ENCODE measurements at places on chromosomes 2 and 18. TPM values are rescaled to one million over a fixed set of nuclear protein-coding genes. Genes with fewer than 3 reads are reported as not detected.

Gene VIL1
- total RNA-seq, result 488 TPM

Gene ST8SIA5
- 0.59 TPM for total RNA-seq

Gene G6PC2
- 0.31 TPM for total RNA-seq

Gene GALNT14
- 0.31 TPM for total RNA-seq

Gene GPR39
- 22.3 TPM for total RNA-seq

Gene ABCG8
- 0.67 TPM for total RNA-seq

Gene CNDP1
- total RNA-seq, result not detected

Gene SCN2A
- not detected for total RNA-seq

Gene ZNF521
- total RNA-seq, result 6.9 TPM

Gene DYNAP
- not detected for total RNA-seq

Gene NT5DC4
- total RNA-seq, result not detected

Gene TMSB10
- total RNA-seq, result 2,331 TPM

Gene ITGA4
- 12.0 TPM for total RNA-seq

DNA sequence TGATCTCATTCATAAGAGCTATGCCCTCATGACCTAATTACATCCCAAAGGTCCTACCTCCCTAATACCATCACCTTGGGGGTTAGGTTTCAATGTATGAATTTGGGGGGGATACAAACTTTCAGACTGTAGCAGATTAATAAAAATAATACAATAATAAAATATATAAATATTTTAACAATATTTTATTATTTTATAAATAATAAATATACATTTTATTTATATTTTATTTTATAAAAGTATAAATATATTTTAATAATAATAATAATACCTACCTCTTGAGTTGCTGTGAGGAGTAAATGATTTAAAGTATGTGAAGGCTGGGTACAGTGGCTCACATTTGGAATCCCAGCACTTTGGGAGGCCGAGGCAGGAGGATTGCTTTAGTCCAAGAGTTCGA lies 8.1 kb upstream of the SLC16A14 start:
- DNase-seq, result no peak

GRCh38 chr18:21629089-21629832 lies 17.1 kb downstream of the SNRPD1 start:
- DNase-seq, result no peak

- no peak for DNase-seq
Measured at GRCh38 chr2:136135921-136136906, 18.3 kb upstream of the CXCR4 start.

GRCh38 chr18:55534547-55534946 lies 53.4 kb downstream of the TCF4 start:
- DNase-seq, result no peak

GRCh38 chr2:169525434-169525833 lies 15.9 kb downstream of the KLHL41 start:
- no peak for DNase-seq

DNA sequence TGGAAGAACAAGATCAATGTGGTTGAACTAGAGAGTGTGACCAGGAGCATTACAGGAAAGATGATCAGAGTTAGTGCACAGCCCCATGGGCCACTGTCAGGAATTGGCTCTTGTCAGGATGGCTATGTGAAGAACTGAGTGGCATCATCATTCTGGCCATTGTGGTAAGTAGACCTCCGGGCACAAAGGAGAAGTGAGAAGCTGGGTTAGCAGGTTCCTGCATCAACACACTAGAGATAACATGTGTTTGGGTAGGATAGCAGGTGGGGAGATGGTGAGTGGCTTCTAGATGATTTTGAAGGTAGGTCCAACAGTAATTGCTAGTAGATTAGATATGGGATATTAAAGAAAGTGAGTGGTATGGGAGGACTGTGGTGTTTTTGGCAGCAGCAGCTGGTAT lies 408.2 kb downstream of the TSN start:
- DNase-seq, result no peak

DNA sequence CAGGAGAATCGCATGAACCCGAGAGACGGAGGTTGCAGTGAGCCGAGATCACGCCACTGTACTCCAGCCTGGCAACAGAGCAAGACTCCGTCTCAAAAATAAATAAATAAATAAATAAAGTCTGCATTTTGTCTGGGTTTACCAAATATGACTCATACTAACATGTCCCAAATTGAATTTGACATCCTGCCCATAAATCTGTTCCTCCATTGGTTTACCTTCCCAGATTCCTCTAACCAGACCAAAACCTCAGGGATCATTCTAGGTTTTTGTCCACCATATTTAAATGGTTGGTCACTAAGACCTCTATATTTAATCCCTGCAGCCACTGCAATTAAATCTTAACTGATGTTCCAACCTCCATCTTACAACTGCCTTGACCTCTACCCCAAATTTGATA lies 150.9 kb downstream of the ATAD2B start:
- DNase-seq, result no peak

GRCh38 chr2:123953846-123954245 lies 71.2 kb upstream of the CNTNAP5 start:
- no peak for DNase-seq

DNA sequence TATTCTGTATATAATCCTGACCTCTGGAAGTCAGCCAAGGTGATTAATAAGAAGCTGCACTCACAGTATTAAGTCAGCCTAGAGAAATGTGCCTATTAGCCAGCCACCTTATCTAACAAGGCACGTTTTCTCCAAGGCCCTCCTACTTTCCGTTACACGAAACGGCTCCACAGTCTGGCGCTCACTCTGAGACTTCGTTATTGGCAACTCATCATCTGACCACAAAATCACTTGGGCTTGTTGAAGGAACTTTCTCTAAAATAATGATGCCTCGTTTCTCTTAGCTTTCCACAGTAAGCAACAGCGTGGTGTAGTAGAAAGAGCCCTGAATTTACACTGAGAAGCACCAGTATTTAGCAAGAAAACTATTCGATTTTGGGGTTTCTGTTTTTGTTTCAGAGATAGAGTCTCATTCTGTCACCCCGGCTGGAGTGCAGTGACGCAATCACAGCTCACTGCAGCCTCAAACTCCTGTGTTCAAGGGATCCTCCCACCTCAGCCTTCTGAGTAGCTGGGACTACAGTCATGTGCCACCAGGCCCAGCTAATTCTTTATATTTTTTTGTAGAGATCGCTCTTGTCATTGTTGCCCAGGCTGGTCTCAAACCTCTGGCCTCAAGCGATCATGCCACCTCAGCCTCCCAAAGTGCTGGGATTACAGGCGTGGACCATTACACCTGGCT lies 53.6 kb upstream of the SLC14A1 start:
- no peak for DNase-seq

DNA sequence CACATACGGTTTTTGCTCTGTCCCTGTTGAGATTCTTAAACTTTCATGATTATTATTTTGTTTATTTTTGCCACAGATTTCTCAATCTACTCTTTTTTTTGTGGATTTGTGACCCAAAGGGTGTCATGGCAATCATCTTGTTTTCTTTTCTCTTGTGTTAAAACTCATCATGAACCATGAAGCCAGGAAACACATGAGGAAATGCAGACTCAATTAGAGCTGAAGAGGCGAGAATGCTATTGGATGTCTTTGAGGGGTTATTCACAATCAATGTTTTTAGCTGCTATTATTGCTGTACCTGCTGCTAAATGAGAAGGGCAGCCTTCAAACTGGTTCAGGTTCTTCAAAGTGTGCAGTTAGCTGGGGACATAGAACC lies 99.5 kb upstream of the MMADHC start:
- no peak for DNase-seq

DNA sequence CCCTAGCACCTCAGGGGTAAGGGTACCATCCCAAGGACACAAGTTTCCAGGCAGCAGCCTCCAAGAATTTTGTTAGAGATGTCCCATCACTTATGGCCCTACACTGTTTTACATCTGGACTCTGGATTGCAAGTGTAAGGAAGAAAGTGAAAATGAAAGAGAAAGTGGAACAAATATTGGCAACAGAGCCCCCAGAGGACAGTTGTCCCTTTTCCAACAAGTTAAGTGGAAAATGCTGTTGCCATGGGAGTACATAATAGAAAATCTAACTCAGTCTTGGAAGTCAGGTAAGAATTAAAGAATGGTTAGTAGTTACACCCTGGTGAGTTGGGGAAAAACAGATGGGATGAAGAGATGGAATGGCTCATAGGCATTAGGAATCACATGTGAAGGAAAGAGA lies 50.6 kb downstream of the TTC21B start:
- DNase-seq, result no peak

DNA sequence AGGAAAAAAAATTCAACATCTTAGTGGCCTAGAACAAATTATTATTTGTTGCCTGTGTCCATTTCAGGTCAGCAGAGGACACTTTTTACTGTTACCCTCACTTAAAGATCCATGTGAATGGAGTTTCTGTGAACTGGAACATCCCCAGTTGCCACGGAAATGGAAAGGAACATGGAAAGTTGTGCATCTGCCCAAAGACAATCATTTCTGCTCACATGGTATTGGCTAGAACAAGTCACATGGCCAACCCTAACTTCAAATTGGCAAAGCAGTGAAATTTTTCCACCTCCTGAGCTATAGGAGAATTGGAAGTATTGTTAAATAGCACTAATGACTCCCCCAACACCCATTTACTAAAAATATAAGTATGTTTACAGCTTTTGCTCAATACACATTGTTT lies 71.2 kb upstream of the CCBE1 start:
- no peak for DNase-seq

- DNase-seq, result no peak
Measured at GRCh38 chr2:122639711-122640110, 884.3 kb downstream of the TSN start.

GRCh38 chr2:215898363-215898762 lies 115.0 kb downstream of the MREG start:
- DNase-seq, result no peak

GRCh38 chr2:9552219-9553178 lies 3.1 kb downstream of the ADAM17 start:
- DNase-seq, result no peak

- no peak for DNase-seq
Measured at GRCh38 chr2:12091201-12091806, 344.9 kb downstream of the LPIN1 start.

- DNase-seq, result peak; percentile 45
Measured at GRCh38 chr2:42939411-42940206, 147.2 kb upstream of the HAAO start.

All from left colon (tissue), 2 donors.